ENCODE measurements at places on chromosomes 6 and 20.

GRCh38 chr6:33414592-33415271 is 3.2 kb downstream of the CUTA start:
- DNase-seq: no peak

DNA sequence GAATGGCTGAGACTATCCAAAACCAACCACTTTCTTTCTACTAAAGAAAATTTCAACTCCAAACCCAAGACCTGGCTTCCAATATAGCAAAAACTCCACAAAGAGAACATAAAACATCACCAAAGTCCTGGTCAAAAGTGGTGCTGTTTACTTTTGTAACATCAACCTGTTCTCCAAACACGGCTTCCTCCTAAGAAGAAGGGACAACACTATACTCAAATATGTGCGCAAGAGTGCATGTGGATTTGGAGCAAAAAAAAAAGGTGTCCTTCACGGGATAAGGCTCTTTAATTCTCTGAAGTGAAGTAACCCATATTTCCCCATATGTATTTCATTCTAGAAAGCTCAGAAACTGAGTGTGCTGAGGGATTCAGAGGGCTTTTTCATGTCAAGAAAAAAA is 6.6 kb downstream of the B4GALT5 start:
- DNase-seq: no peak

GRCh38 chr20:18108326-18108725 is 29.3 kb upstream of the KAT14 start:
- DNase-seq: no peak

DNA sequence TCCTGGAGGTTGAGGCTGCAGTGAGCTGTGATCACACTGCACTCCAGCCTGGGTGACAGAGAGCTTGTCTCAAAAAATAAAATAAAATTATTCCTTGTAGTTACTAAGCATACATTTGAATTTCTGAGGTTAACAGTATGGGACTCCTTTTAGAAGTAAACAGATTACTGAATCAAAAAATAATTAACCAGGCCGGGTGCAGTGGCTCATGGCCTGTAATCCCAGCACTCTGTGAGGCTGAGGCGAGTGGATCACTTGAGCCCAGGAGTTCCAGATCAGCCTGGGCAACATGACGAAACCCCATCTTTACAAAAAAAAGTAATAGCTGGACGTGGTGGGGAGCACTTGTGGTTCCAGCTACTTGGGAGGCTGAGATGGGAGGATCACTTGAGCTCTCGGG is 22.1 kb upstream of the EEF1A1 start:
- no peak for DNase-seq

DNA sequence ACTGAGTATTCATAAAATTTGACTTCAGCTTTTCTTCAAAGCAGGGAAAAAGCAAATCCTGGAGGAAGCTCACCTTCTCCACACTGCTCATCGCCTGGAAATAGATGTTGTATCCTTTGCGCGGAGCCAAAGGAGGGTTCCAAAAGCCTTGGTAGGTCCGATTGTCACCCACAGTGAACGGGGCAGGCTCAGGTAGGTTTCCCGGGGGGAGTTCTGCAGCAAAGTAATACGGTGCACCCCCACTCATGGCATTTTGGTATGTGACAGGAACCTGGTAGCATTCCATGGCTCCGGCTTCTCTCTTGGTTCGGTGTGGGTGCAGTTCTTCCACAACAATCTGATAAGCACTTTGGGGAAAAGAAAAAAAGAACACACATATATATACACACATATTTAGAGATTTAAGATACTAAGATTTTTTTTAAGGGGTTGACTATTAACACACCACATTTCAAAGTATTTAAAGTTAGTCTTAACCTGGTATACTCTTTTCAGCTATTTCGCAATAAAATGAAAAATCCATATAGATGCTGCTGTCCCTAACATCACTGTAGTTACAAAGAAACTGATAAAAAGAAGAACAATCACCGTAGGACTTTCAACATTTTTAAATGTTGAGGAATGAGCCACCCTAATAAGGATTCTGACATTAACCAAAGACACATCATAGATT is 166.7 kb upstream of the THEMIS start:
- no peak for DNase-seq
